ENCODE measurements at places on chromosomes 2 and 18.

GRCh38 chr18:9362869-9363268 is 28.3 kb downstream of the TWSG1 start:
- no peak for DNase-seq

DNA sequence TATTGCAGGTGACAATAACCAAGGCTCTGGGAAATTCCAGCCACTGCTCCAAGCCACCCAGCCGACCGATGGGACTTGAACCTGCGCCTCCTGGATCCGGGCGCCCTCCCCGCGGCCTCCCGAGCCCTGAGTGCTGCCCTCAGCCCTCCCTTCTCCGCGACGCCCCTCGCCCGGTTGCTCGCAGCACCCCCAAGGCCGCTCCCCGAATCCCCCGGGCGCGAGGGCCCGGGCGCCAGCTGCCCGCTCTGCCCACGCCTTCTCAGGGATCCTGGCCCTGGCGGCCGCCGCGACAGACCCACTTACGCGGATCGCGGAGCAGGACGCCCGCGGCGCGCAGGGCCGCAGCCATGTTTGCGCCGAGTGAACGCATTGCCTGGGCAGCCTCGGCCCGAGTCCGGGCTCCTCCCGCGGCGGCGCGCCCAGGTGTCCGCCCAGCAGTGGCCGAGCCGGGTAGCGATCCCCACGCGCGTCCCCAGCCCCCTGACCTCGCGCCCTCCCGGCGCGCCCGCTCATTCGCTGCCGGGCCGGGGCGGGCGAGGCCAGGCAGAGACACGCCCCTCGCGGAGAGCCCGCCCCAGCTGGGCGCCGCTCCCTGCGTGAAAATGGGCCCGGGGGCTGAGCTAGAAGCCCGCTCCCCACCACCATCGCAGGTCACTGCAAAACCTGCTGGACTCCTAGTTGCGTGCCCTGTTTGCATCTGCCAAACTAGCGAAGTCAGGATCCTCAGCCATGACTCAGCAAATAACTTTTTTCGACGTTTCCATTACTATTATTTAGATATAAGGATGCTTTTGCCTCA is at the start of gene FECH:
TSS of gene FECH (minus strand) at position 452 of the 799 bp plus-strand sequence. CDS start at position 370, 82 bp downstream.
- peak; percentile 44 for DNase-seq

DNA sequence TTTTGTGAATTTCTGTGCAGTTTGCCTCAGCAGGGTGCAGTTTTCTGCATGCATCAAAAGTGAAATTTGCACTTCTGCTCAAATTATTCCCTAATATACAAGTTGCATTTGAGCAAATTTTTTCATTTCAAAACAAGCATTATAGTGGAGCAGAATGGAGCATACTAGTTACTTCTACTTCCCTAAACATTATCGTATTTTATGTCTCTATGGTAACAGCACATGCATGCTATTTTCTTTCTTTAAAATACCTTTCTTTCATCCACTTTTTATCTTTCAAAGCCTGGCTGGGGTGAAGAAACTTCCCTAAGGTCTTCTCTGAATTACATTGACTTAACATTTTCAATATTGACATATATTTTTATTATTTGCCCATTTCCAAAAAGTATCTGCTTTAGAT is 11.2 kb downstream of the RHBDD1 start:
- DNase-seq, result no peak

- DNase-seq, result no peak
Observed at GRCh38 chr2:214881647-214882202, 72.2 kb upstream of the BARD1 start.

- DNase-seq, result no peak
Observed at GRCh38 chr2:23235292-23235691, 149.7 kb upstream of the KLHL29 start.

GRCh38 chr2:67502346-67503065 is 105.4 kb downstream of the ETAA1 start:
- DNase-seq, result no peak

- DNase-seq, result no peak
Observed at GRCh38 chr18:50806208-50806616, 13.6 kb downstream of the MRO start.

GRCh38 chr2:100928235-100928634 is 73.9 kb upstream of the RPL31 start:
- DNase-seq, result no peak

GRCh38 chr2:232543928-232544631 is 4.6 kb downstream of the CHRNG start:
- DNase-seq, result no peak

- DNase-seq, result no peak
Observed at GRCh38 chr2:45715601-45716379, 64.3 kb downstream of the PRKCE start.

GRCh38 chr2:130837175-130837810 is 579 bp downstream of the ARHGEF4 start:
- no peak for DNase-seq

Measured in right renal pelvis (tissue), 4 donors.